Psoas muscle (tissue), 8 donors: ENCODE measurements at places on chromosomes 6 and 20. TPM values are rescaled to one million over a fixed set of nuclear protein-coding genes. Genes with fewer than 3 reads are reported as not detected.
A peak's percentile ranks its signal among the peaks of the same experiment; 100 is the strongest.

GRCh38 chr6:26536571-26537159 is 1.5 kb upstream of the HMGN4 start:
- DNase-seq, result no peak

HRH3 gene
- not detected for polyA plus RNA-seq

EPPIN gene
- not detected for polyA plus RNA-seq

RAET1L gene
- polyA plus RNA-seq, result 0.06 TPM

DNA sequence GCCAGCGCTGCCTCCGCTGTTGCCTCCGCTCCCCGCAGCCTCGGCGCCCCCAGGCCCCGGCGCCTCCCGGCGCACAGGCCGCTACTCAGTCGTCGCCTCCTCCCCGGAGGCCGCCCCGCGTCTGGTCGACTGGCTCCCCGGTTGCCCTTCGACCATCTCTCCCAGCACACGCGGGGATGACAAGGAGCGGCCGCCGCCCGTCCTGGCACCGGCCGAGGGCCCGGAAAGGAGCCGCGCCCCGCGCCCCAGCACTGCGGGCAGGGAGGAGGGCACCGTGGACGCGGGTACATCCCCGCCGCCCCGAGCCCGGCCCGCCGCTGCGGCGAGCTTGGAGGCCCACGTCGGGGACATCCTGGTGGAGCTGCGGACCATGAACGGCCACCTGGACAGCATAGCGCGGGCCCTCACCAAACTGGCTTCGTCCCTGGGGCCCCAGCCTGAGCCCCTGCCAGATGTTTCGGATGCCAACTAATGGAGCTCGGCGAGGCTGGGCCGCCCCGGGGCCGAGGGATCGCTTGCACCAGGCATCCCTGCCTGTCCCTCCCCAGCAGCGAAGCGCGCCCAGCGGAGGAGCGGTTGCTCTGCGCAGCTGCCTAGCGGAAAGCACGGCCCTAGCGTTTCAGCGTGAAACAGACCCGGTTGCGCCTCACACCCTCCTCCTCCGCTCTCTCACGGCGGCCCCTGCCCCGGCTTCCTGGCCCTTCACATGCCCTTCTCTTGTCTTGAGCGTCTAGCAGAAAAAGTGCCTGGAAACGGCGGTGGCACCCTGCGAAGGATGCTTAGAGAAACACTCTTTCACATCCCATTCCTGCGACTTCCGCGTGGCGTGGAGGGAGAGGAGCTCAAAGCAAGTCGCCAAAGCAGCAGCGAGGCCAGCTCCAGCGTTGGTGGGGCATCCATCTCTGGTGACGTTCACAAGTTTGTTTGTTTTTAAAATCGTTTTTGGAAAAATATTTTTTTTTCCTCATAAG is 285.8 kb upstream of the SUPT3H start:
- DNase-seq, result peak; percentile 27

DNA sequence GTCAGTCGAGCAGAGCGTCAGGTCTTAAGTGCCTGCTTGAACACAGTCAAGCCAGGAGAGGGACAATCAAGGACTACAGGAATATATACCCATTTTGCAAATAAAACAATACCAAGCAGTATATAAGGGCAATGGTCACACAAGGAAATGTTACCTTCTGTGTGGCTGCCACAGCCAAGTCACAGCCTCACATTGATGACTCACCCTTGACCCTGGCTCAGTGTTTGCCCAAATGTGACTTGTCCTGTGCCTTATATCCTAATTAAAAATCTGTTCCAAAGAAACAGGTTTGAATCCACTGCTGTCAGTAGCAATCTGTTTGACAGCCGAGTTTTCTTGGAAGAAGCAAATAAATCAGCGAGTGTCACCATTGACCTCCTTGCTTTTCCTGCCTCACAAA is 34.3 kb downstream of the C6orf89 start:
- no peak for DNase-seq

- no peak for DNase-seq
These were observed 154.0 kb downstream of the LAMP5 start for GRCh38 chr20:9668381-9668780.

DNA sequence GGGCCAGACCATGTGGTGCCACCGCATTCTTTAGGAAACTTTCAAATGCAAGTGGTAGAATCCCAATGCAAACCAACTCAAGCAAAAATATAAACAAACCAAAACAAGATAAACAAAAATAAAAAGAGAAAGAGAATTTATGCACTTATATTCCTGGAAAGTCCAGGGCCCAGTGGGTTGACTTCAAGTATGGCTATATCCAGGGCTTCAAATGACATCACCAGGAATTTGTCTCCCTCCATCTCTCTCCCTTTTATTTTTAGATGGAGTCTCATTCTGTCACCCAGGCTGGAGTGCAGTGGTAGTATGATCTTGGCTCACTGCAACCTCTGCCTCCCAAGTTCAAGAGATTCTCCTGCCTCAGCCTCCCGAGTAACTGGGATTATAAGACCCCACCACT is 56.1 kb upstream of the PNRC1 start:
- no peak for DNase-seq

DNA sequence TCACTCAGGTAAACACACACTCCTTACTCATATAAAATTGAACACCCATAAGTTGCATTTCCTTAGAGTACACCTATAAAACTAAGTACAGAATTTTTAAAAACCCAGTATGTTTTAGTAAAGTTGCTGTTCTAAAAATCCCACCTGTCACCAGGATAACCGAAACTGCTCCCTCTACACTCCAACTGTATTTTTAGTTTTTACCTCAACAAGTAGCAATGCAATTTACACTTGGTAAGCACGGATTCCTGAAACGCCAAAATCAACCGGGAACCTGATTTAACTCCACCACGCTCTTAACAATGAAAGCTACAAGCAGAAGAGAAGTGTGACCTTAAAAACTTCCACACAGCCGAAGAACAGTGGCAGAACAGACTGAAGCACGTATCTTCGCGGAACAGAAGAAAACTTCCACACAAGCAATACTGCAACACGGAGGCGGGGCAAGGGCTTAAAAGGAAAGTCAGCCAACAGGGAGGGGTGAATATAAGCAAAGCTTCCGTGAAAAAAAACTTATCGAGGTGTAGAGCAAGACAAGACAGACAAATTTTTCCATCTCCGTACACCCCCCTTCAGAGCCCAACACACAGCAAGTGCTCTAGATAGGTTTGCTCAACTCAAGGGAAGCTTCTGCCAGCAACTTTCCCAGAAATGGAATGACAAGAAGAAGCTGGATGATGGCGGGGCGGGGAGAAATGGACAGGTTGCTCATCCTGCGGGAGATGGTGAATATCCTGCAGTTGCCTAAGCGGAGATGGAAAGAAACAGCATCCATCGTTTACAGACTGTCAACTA is 1.4 kb downstream of the STAU1 start:
- peak; percentile 57 for DNase-seq

DNA sequence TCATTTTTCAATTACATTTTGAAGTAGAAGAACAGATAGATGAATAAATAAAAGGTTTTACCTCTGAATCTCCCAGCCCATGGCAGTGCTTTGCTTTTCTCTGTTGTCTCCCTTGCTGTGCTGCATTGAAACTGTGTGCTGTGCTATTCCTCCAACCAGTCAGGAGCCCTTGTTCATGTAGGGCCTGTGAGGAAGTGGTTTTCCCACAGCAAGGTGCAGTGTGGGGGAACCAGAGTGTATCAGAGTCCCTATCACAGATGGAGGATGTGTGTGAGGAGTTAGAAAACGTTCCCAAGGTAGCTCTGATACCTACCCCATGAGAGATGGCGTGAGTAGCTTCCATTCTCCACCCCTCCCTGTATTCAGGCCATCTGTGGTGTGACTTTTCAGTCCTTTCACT is 72.8 kb upstream of the RALGAPA2 start:
- DNase-seq, result no peak
